Fibroblast of lung (primary cell): ENCODE measurements at places on chromosomes 11 and 22.

GRCh38 chr11:19422276-19422675, 181.5 kb upstream of the E2F8 start:
- DNase-seq = no peak

- DNase-seq = no peak
Observed at GRCh38 chr11:118635237-118635591, 27.8 kb downstream of the PHLDB1 start.

DNA sequence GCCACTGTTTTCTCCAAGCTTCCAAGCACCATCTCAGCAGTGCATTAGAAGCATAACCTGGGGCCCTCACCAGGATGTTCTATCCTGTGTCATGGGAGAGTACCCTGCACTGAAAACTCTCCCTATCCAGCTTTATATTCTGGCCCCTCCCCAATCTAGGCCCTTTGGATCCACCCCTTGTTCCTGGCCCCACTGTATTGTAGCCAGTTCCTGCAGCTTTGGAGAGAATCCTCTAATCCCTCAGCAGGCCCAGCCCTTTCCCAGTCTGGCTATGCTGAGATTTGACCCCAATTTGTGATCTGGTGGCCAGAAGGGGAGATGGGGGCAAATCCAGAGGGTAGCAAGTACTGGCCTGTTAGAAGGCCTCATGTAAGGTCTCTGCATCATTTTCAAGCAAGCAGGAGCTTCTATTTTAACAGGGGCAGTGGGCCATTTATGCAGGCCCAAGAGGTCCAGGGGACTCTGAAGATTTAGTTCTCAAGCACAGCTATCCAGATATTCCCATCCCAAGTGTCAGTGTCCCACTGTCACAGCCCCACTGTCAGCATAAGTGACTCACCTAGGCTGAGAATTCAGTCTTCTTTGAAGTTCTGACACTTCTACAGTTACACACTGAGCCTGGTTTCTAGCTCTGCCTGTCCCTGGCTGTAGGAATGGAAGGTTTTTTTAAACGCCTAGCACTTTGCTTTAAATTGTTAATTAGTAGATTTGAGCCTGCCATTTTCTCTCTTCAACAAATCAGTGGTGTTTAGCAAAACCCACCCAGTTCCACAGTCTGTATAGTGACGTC, 589.5 kb upstream of the CADM1 start:
- DNase-seq = no peak

DNA sequence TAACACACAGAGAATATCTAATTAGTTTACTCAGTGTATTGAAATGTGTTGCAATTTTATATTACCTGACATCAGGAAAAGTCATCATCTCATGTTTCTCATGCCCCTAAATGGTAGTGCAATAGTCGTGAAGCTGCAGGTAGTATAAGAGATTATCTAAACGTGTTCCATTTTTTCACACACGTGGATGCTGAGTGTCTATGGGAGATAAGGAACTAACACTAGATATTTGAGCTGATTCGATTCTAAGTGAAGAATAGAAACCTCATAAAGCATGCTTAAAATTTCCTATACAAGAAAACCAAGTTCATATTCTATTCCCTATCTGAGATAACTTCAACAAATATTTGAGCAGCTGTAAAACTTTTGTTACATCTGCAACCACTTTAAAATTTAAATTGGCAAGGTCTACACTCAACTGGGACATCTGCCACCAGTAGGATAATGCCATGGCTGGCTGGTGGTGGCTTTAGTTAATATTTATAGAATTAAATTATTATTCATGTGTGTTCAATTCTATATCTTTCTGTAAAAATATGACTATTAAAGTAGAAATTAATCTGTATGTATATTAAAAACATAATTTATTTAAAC, 388.8 kb downstream of the LUZP2 start:
- DNase-seq = no peak

DNA sequence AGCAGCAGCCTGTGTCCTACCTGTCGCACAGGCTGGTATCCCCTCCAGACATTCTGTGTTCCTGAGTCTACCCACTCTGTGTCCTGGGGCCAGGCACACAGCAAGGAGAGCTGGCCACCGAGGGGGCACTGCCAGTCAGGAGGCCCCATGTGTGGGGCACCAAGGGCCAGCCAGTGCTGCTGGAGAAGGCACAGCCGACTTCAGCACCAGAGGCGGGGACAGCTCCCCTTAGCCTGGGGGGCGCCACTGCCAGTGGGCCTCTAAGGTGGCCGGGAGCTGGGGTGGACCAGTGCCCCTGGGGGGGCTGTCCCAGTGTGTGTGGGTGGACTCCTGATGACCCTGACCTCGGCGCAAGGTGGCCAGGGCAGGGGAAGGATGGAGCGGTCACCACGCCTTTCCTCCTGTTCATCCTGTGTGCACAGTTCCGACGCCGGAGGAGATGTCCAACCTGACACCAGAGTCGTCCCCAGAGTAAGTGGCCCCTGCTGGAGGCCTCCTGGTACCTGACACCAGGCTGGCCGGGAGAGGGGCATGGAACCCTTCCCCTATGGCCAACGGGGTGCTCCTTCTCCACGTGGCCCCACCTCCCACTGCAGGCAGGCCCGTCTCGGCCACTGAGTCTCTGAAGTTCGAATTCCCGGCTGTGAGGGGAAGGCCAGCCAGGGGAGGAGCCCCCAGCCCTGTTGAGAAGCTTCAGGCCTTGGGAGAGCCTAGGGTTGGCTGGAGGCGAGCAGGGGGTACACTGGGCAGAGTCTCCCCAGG, 35.4 kb downstream of the MOB2 start:
- DNase-seq = no peak
